D341Med (cell line): ENCODE measurements at places on chromosomes 5 and 9.

DNA sequence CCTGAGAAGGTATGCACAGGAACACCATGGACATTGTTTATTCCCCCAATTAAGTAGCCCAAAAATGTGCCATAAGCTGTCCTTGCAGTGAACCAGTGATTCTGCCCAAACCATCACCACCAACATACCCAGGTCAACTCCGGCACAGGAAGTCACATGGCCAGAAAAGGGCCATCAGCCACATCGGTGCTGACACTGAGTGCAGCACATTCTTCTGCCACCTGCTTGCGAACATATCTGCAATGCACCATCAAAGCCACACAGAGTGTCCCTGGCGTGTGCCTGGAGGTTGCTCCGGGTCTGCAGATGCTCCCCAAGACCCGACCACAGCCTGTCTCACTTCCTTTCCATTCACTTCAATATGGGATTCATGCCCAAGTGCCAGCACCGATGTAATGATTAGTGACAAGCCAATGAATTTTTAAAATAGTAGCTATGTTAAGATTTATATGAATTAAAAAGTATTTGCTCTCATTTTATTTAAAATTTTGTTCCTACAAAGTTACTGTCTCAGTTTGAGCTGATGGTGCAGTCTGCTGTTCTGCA is 37.6 kb downstream of the SYK start:
- no peak for DNase-seq

DNA sequence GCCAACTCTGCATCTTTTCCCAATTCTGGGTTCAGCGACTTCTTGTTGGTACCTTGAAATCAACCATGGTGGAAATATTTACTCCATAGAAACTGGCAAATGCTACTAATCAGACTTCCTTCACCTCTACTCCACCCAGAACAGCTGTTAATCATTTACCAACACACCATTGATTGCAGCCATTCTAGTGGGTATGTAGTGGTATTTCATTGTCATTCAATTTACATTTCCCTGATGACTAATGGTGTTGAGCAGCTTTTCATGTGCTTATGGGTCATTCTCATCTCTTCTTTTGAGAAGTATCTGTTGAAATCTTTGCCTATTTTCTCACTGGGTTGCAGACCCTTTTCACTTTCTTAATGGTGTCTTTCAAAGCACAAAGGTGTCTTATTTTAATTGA is 122.4 kb upstream of the MSX2 start:
- DNase-seq = no peak

GRCh38 chr9:113503613-113504211 is 40.2 kb downstream of the RGS3 start:
- DNase-seq = no peak

GRCh38 chr5:75891736-75892135 is 174.5 kb upstream of the POC5 start:
- no peak for DNase-seq

DNA sequence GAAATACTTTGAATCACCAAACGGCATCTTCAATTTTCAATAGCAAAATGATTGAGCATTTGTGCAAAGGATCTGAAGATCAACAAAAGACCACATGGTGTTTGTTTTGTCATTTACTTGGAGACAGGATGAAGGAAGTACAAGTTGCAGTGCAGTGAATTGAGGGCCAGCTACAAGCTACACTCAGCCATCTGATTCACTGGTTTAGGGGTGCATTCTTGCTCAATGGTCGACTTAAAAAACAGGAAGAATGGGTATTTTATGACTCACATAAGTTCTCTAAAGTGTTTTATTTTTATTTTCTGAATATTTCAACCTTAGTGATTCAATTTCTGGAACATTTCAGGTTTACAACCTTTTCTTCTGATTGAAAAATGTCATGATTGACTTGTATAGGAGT is 412.1 kb upstream of the ADAMTSL1 start:
- no peak for DNase-seq

DNA sequence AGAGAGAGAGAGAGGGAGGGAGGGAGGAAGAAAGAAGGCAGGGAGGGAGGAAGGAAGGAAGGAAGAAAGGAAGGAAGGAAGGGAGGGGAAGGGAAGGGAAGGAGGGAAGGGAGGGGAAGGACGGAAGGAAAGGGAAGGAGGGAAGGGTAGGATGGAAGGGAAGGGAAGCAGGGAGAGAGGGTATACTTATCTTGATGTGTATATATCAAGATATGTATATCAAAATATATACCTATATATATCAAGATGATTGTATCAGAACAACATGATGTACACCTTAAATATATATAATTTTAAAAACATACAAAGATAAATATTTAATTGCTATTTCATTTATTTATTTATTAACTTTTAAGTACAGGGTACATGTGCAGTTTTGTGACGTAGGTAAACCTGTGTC is 96.8 kb upstream of the ADAMTS16 start:
- DNase-seq = no peak

- DNase-seq = no peak
Observed at GRCh38 chr9:93710370-93710723, 134.0 kb downstream of the PHF2 start.

DNA sequence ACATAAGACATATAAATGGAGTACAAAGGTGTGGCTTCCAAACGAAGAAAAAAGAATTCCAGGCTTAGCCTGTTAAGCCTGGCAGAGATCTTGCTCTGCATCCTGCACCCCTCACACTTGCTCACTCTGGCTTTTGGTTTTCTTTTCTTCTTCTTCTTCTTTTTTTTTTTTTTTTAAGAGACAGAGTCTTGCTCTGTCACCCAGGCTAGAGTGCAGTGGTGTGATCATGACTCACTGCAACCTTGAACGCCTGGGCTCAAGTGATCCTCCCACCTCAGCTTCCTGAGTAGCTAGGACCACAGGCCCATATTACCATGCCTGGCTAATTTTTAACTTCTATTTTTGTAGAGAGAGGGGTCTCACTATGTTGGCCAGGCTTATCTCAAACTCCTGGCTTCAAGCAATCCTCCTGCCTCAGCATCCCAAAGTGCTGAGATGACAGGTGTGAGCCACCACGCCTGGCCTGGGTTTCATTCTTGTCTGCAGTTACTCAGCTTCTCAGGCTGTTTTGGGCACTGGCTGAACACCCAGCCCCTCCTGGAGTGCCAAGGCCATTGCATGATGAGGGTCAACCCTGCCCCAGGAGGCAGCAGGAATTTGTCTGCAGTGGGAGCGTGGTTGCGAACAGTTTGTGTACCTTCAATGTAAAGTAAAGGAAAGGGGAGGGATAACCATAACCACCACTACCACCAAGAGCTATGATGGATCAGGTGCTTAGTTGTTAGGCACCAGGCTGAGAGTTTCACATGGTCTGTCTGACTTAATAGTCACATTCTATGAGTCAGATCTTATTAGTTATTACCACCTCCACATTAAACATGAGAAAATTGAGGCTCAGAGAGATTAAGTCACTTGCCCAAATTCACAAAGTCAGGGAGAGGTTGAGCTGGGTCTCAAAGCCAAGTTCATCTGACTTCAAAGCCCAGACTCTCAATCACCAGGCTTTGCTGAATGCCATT is 219.2 kb upstream of the PANK3 start:
- no peak for DNase-seq

GRCh38 chr5:95842854-95843544 is 20.5 kb upstream of the GLRX start:
- no peak for DNase-seq

- no peak for DNase-seq
Observed at GRCh38 chr9:82706786-82707185, 356.2 kb downstream of the RASEF start.

DNA sequence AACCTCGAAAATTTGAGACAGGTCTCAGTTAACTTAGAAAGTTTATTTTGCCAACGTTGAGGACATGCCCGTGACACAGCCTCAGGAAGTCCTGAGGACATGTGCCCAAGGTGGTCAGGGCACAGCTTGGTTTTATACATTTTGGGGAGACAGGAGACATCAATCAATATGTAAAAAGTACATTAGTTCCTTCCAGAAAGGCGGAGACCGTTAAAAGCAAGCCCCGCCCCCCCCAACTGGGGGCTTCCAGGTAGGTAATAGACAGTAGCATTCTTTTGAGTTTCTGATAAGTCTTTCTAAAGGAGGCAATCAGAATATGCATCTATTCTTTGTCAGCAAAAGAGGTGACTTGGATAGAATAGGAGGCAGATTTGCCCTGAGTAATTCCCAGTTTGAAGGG is 599 bp upstream of the MOCS2 start:
- DNase-seq = no peak

DNA sequence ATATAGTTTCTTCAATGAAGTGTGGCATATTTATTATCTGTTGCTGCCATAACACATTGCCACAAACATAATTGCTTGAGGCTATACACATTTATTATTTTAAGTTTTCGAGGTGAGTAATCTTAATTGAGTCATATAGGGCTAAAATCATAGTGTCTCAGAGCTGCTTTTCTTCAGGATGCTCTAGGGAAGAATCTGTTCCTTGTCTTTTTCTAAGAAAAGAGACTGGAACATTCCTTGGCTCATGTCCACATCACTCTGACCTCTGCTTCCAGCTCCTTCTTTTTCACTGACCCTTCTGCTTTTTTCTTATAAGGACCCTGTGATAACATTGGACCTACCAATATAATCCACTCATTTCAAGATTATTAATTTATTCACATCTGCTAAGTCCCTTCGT is 632.4 kb upstream of the TYRP1 start:
- DNase-seq = no peak

DNA sequence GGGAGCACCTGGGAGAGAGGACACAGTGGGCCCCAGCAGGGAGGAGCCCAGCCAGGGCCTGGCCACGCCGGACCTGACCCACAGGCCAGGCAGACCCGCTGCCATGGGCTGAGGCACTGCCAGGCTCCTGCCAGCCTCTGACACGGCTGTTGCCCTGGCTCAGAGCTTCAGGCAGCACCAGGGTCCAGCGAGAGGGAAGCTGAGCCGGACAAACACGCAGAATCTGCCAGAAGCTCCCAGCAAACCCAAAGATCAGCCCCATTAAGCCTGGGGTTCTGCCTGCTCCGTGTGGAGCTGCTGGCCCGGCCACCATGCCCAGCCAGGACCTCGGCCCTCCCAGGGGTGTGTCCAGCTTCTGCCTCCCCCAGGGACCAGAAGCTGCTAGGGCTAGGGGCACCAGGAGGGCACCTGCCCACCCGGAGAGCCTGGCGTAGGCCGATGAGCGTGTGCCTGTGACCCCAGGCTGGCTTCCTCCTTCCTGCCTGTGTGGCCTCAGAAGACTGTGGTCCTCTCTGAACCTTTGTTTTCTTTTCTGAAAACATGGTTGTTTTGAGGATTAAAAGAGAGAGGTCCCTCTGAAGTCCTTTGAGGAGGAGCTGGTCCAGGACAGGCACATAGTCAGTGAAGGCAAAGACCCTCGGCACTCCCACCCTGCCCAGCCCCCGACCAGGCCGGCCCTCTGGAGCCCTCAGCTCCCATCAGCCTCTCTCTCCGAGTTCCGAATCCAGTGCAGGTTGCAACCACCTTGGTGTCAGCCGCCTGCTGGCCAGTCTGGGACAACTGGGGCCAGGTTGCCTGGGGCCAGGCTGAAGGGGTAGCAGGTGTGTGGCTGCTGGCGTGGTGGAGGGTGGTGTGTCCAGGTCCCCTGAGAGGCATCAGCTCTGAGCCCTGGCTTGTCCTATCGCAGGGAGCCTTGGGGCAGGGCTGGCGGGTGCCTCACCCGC is 39.6 kb downstream of the KCNT1 start:
- no peak for DNase-seq

DNA sequence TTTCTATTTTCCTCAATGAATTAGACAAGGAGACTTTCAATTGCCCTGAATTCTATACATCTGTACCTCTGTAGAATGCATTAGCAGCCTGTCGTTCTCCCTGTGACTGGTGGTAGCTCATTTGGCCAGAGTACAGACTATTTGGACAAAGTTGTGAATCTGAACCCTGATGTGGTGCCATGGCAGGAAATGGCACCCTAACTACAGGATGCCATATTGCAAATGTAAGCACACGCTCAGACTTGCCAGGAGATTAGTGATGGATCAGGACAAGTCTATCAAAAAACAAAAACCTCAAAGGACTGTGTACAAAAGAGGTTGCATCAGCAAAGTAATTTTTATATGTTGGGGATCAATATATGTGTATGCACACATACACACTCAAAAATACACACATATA is 58.3 kb downstream of the SVEP1 start:
- no peak for DNase-seq

DNA sequence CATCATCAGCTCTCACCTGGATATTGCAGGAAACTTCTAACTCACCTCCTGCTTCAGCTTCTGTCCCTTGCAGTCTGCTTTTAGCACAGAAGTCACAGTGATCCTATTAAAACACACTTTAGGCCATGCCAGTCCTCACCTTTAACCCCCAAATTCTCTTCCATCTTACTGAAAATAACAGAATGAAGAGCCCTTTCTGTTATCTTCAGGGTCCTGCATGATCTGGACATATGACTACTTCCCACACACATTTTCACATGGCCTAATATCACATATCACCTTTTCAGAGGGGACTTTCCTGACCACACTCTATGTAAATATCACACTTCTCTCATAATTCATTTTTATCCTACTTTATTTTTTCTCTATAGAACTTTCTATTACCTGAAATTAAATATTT is 550.6 kb upstream of the CLINT1 start:
- DNase-seq = no peak

DNA sequence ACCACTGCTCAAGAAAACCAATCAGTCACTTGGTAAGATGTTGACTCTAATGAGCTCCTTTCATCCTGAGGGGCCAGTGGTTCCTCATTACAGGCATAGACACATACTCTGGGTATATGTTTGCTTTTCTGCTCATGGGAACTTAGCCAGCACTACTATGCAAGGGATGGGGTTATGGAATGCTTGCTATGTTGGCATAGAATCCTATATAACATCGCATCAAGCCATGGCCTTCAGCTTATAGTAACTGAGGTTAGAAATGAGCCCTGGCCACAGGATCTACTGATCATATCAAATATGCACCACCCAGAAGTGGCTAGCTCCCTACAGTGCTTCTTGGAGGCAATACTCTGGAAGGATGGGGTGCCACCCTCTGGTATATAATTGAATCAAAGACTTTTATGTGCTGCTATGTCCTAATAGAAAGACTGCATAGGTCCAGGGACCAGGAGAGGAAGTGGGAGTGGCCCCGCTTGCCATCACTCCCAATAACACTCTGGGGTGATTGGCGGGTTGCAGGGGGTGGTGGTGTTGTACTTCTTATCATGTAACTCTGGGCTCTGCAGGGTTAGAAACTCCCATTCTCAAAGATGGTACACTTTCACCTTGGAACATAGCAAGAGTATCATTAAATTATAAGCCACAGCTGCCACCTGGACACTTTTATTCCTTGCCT is 70.3 kb downstream of the ZNF366 start:
- no peak for DNase-seq

GRCh38 chr9:121075251-121076036 is 689 bp downstream of the CNTRL start:
- DNase-seq = no peak

DNA sequence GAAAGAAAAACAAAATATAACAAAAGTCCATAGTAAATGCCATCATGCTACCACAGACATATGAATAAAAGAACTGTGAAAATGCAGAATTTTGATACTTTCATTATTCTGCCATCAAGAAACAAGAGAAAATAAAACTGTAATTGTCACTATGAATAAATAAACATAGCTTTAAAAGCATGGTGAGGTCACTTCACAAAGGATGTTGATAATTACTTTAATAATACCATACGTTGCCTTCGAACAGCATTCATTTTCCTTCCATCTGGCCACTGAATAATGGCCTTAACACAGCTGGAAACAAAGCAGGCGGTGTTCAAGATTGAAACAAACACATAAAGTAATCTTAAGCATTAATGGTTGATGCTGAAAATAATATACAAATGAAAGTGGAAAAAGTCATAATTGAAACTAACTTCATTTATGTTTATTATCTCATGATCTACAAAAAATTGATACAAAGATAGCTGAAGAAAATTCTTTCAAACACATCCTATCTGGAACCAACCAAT is 102.0 kb downstream of the AGTPBP1 start:
- no peak for DNase-seq
